ENCODE measurements at places on chromosomes 4 and X.

GRCh38 chrX:47093248-47093647 is 15.0 kb downstream of the RGN start:
- DNase-seq = peak; percentile 50

GRCh38 chr4:7491915-7492314 is 57.2 kb upstream of the PSAPL1 start:
- DNase-seq = no peak

- DNase-seq = peak; percentile 71
These were observed 362.3 kb downstream of the PABPC4L start for GRCh38 chr4:133839326-133839725.

GRCh38 chrX:130874751-130875150 is 28.3 kb downstream of the ENOX2 start:
- no peak for DNase-seq

GRCh38 chr4:154743683-154744340 is at the start of gene LRAT:
Gene LRAT, plus strand, starts transcription at chr4:154744000. Its CDS starts 327 bp downstream, at chr4:154744327.
- no peak for DNase-seq

- peak; percentile 59 for DNase-seq
These were observed 11.9 kb downstream of the TMPRSS11D start for GRCh38 chr4:67871867-67872266.

DNA sequence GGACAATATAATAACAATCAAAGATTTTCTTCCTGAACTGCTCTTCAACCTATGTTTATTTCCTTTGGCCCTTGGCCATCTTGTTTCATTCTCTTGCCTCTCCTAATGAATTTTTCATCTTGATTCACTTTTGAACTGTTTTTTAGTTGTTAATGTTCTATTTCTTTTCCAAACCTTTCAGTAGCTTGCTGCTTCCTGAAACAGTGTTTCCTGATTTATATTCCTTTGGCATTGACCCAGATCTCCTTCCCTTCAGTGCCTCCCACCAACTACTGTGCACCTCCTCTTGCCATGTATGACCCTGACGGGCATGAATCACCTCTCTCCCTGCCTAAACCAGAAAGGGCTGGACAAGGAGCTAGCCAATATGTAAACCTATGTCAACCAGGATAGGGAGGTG is 25.6 kb upstream of the SPP1 start:
- DNase-seq = no peak

DNA sequence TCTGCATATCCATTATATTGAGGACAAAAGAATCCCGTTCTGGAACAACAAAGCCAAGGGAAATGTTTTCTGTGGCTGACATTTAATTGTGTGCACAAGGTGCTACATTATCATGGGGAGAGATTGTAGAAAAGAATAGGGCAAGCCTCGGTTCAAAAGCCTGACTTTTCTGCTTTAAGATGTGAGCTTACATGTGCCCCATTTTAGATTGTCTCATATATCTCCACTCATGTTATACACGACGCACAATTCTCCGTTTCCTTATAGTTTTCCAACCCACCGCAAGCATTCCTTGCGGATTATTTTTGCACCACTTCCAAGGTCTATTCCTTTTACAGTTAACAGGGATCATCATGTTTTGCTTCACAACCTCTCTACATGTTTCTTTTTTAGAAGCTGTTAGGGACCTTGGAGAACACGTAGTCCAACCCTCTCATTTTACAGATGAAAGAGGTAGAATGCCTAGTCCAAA is 99.6 kb upstream of the MAML3 start:
- DNase-seq = no peak

- DNase-seq = peak; percentile 8
These were observed 29.3 kb upstream of the PTPN13 start for GRCh38 chr4:86564795-86565194.

DNA sequence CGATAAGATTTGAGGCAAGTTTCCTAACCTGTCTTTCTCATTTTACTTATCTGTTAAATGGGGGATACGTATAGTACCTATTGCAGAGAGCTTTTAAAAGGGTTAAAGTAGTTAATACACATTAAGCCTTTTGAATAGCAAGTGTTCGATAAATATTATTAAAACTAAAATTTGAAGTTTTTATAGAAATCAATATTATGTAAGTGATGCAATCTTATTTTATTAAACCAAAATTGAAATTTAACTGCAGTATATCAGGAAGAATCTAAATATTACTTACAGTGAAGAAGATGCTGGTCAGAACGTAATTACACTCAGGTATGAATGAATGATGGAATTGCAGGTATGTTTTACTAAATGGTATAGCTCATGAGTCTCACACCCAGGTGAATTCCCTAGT is 58.0 kb downstream of the ANXA3 start:
- no peak for DNase-seq

DNA sequence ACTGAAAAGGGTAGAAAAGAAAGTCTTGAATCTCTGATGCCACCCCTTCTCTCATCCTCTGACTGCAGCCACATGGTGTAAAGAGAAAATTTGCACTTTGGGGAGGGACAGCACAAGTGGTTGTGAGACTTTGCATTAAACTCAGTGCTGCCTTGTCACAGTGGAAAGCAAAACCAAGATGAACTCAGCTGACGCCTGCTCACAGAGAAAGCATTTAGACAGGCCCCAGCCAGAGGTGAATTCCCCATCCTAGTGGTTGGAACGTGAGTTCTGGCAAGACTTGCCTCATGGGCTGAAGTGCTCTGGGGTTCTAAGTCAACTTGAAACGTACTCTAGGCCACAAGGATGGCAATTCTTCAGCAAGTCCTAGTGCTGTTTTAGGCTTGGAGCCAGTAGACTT is 1101.4 kb downstream of the ADGRL3 start:
- DNase-seq = no peak

DNA sequence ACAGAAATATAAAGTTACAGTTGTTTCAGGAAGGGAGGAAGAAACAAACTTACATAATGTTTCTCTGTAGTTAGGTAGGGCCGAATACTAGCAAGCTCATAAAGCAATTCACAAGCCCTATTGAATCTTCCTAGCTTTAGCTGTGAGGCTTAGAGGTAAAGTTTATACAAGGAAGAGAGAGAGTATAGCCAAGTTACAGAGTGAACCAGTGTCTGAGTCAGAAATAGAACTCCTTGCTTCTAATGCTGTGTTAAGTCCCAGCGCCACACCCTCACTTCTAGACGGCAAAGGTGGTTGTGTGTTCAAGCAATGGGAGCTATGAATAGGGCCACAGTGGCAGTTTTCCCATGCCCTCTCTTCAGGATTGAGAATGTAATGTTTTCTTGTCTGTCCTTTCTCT is 6.1 kb downstream of the LPAR4 start:
- DNase-seq = no peak

GRCh38 chr4:164756686-164757085 is 2.8 kb downstream of the SMIM31 start:
- no peak for DNase-seq

GRCh38 chr4:158739600-158739999 is 16.4 kb upstream of the PPID start:
- DNase-seq = no peak

GRCh38 chrX:19824603-19825002 is 62.8 kb downstream of the SH3KBP1 start:
- no peak for DNase-seq

GRCh38 chr4:146932116-146932515 is 13.5 kb downstream of the TTC29 start:
- DNase-seq = no peak

DNA sequence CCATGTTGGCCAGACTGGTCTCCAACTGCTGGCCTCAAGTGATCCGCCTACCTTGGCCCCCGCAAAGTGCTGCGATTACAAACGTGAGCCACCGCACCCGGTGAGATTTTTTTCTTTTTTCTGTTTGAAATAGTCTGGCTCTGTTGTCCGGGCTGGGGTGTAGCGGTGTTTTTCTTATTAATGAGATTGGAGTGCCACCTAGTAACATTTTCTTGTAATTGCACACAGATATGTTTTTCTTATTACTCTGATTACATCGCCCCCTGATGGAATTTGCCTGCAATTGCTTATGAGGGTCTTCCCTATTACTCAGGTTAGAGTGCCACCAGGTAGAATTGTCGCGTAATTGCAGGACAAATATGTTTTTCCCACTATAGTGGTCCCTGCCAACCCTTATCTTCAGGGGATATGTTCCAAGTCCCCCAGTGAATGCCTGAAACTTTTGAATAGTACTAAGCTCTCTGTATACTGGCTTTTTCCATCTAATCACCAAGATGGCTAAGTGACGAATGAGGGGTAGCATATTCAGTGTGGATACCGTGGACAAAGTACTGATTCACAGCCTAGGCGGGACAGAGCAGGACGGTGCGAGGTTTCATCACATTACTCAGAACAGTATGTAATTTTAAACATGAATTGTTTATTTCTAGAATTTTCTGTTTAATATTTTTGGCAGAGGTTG is 8.6 kb upstream of the PDHA1 start:
- DNase-seq = peak; percentile 87

GRCh38 chrX:31572360-31572759 is 500.5 kb upstream of the FTHL17 start:
- no peak for DNase-seq

DNA sequence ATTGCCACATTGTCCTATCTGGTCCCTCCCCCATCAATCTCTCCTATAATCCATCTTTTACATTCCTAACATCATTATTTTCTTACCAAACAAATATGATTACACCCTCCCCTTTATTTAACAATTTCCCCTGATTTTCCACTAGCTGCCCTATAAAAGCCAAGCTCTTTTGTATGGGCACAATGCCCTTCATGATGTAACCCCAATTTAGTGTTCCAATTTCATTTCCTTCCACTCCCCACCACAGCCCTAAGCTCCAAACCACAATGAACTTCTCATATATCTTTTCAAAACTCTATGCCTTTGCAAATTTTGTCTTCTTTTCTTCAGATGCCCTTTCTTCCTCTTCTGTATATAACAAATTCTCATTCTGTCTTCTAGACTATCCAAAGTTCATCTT is 39.5 kb upstream of the PTPN13 start:
- DNase-seq = no peak

DNA sequence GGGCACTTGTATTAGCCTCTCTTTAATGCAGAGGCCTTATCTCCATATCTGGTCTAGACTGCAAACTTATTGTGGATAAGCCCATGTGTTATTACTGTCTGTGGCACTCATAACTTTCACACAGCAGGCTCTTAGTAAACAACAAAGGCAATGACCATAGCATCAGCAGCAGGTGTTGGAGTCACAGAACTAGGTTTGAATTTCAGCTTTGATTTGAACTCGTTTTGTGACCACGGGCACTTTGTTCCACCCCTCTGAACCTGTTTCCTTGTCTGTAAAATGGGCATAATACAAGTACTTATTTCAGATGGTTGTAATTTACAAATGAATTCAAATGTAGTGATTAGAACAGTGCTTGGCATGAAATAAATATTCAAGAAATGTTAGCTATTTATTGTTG is 121.8 kb upstream of the C1GALT1C1 start:
- DNase-seq = peak; percentile 62

DNA sequence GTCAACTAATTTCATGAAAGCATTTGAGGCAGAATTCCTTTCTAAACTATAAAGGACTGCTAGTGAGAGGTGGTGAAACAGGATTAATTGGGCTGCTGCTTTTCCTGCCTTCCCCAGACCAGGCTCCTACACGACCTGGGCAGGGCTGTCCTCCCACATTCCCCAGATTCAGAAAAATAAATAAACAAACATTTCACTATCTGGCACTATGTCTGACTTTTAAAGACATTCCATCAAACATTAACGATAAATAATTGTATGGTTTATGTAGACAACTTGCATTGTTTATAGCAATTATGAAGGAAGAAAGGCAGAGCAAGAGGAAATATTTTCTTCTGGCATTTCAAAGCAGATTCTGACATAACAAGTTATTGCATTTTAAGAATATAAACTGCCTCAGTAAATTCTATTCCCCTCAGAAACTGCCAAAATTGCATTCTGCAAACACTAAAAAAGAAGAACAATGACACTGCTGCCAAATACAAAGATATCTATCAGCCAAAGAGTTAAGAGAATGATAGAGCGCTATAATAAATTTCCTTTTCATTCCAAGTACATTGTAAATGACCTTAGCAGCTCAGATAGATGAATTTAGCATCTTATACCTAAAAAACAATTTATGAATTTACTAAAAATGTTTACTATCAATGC is 214.7 kb upstream of the INTU start:
- no peak for DNase-seq

- peak; percentile 72 for DNase-seq
These were observed 186.8 kb downstream of the TMA16 start for GRCh38 chr4:163681208-163681821.

GRCh38 chr4:106694232-106694631 is 325.7 kb upstream of the GIMD1 start:
- DNase-seq = no peak

- DNase-seq = peak; percentile 12
These were observed 159.6 kb upstream of the CTSO start for GRCh38 chr4:156113138-156113765.

DNA sequence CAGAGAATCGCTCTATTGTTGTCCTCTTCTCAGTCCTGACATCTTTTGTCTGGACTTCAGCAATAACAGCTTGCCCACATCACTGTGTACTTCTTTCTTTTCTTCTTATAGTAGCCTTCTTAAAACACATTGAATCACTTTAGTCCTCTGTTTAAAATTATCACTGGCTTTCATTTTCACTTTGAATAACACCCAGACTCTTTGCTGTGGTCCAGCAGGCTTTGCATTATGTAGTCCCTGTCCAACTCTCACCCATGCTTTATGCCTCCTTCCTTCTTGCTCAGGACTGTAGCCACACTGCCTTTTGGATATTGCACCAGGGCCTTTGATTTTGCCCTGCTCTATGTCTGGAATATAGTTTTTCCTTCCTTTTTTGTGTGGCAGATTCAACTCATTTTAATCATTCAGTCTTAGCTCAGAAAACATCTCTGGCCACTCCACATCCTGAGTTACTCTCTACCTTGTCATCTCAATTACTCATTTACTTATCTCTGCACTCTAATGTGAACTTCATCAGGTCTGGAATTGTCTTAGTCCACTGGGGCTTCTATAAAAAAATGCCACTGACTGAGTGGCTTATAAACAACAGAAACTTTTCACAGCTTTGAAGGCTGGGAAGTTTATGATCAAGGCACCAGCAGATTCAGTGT is 168.2 kb downstream of the C4orf33 start:
- DNase-seq = peak; percentile 6

- no peak for DNase-seq
These were observed 13.3 kb downstream of the TFE3 start for GRCh38 chrX:49029876-49030275.

- no peak for DNase-seq
These were observed 63.7 kb downstream of the FAT1 start for GRCh38 chr4:186659935-186660334.

DNA sequence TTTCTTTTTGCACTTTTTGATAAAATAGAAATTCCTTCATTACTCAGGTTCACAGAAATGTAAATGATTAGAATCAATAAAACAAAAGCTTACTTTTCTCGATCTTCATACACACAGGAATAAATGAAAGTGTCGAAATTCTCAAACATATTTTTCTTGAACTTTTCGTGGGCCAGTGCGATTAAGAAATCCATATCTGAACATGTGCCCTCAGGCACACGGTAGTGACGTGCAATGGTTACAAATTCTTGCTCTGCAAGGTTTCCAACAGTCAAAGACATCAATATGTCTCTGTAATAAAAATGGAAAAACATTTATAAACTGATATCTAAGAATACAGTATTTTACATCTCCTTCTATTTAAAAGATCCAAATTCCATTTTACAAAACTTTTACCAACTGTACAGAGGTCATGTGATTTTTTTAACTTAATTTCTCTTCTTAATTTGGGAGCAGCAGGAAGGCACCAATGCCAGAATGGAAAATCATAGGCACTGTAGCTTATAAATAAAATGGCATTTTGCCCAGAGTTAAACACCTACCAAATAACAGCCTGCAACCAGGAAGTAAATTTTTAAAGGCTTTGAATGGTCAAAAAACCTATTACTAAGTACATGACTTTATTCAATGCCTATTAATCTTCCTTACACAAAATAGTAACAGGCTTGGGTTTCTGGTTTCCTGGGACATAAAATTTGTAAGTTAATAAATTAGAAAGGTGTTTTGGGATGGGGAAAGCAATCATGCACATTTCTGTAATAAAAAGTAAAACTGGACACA is 165.0 kb downstream of the EFHC2 start:
- DNase-seq = no peak
